NCI-H510A treated with DMSO at 0.1 percent for 48 hours (cell line): ENCODE measurements at places on chromosomes 7 and 10.

GRCh38 chr10:72068901-72069446 lies 19.4 kb downstream of the SPOCK2 start:
- DNase-seq: no peak

- DNase-seq: no peak
These were observed 10.7 kb upstream of the IDI2 start for GRCh38 chr10:1036341-1036791.

DNA sequence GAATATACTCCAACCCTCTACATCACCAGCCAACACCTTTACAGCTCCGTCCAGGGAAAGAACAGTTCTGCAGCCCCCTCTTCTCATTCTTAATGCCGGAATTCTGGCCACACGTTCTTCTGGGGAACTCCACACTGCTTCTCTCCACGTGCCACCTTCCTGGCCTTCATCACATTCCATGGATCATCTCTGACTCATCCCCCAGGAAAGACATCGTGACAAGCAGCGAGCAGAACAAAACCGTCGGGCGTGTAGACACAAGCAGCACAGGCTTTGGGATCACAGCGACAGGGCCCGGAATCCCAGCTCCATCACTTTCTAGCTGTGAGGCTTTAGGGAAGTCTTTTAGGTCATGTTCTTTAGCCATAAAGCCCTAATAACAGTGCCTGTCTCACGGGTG lies 590.3 kb upstream of the FOXK1 start:
- no peak for DNase-seq

DNA sequence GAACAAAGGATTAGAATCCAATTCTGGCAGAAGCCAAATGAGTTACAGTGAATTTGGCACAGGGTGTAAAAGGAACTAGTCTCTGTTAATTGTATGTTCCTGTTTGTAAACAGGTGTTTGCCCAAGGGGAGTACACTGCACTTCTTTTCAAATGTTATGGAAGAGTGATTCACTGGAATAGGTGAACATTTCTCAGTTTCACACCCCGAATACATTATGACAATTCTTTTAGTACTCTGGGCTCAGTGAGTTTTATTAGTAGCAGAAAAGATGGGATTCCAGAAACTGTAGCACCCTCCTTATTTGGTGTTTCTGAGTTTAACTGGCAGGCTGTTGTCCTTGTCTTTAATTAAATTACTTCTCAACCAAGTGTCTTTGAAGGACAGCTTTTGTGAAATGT lies 329.2 kb downstream of the BBS9 start:
- DNase-seq: no peak

DNA sequence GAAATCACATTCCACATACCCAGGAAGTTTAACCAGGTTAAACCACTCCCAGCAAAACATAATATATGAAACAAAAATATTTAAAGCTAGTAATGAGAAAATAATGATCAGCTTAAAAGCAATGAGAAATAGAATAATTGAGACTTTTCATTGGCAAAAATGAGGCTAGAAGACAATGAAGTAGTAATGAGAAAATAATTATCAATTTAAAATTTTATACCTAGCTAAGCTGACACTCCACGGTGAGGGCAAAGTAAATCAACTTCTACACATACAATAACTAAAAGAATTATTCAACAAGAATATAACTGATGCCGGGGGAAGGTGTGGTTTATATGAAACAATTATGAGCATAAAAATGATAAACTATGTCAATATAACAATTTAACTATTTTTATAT lies 82.2 kb upstream of the TES start:
- DNase-seq: no peak

DNA sequence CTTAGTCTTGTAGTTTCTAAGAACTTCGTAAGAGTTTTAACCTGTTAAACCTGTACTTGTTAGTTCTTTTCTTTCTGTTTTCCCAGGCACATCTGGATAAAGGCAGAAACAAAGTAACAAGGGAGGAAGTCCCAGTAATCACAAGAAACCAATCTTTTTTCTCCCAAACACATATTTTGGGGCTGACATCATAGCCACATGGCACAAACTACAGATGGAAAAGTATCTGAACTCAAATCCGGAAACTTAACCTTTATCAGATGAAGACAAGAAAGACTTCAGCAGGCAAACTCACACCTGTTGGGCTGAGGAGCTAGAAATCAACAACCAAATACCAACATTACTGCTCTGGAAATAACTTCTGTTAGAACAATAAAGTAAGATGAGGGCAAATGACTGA lies 67.1 kb downstream of the CUBN start:
- no peak for DNase-seq

DNA sequence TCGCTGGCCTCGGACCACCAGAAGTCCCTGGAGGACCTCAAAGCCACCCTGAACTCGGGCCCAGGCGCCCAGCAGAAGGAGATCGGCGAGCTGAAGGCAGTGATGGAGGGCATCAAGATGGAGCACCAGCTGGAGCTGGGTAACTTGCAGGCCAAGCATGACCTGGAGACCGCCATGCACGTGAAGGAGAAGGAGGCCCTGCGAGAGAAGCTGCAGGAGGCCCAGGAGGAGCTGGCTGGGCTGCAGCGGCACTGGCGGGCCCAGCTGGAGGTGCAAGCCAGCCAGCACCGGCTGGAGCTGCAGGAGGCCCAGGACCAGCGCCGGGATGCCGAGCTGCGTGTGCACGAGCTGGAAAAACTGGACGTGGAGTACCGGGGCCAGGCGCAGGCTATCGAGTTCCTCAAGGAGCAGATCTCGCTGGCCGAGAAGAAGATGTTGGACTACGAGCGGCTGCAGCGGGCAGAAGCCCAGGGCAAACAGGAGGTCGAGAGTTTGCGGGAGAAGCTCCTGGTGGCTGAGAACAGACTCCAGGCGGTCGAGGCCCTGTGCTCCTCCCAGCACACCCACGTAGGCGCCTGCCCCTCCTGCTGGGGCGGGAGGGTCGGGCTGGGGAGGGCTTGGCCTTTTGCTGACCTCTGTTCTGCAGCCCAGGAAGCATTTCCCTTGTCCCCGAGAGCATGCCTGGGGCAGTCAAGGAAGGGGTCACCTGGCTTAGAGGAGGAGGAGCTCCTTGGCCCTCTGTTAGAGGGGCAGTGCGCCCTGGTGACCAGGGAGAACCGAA lies 77.3 kb upstream of the GTF2IRD1 start:
- no peak for DNase-seq

DNA sequence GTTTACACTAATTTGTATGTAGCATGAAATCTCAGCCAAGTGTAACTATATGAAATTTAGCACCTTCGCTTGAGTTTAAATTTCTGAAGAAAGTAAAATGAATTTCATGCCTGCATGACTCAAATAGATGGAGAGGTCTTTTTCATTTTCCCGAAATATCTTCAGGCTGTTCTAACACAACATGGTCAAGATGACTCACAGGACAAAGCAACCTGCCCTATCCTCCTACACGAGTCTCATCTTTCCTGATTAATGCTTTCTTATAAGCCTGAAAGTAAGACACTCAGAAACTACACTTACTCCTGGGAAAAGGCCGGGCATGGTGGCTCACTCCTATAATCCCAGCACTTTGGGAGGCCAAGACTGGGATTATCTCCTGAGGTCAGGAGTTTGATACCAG lies 41.2 kb downstream of the CH25H start:
- DNase-seq: no peak
